Stimulated activated CD4-positive, alpha-beta T cell treated with anti-CD3 and anti-CD28 coated beads, Interleukin-15, amount 100 ng/mL, for 24 hours (primary cell): ENCODE measurements at places on chromosomes 12 and 14.

DNA sequence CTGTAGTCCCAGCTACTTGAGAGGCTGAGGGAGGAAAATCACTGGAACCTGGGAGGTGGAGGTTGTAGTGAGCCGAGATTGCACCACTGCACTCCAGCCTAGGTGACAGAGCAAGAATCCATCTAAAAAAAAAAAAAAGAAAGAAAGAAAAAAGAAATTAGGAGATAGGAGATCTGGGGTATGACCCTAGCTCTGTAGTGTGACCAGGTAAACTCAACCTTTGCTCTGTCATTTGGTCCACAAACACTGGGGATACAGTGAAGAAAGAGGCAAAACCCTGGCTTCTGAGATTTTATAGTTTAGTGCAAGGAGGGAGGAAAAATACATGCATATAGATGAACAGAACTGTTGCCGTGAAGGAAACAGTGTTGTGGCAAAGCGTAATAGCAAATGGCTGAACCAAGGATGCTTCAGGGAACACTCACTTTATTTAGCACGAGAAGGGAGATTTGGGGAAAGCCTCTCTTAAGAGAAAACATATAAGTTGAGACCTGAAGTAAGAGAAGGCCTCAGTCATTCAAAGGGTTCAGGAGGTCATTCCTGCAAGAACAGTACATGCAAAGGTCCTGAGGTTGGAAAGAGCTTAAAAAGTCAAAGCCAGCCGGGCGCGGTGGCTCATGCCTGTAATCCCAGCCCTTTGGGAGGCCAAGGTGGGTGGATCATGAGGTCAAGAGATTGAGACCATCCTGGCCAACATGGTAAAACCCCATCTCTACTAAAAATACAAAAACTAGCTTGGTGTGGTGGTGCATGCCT lies 29.6 kb upstream of the ATXN2 start:
- DNase-seq = no peak

GRCh38 chr12:71045781-71046180 lies 112.0 kb downstream of the TSPAN8 start:
- no peak for DNase-seq

DNA sequence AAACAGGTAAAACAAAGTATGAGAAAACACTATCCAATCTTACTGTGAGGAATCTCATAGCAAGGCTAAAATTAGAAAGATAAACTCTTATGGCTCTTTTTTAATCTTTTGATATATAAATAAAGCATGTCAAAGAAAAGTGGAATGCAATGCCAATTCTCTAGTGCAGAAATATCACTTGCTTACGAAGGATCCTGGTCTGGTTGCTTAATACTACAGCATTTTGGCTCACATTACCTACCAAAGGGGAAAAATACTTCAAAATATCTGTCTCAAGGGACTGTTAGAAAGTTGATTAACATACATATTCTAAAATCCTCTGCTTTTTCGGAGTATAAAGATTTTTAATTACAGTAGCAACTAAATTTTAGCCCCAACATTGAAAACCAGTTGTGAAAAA lies 21.4 kb downstream of the AREL1 start:
- DNase-seq = no peak

DNA sequence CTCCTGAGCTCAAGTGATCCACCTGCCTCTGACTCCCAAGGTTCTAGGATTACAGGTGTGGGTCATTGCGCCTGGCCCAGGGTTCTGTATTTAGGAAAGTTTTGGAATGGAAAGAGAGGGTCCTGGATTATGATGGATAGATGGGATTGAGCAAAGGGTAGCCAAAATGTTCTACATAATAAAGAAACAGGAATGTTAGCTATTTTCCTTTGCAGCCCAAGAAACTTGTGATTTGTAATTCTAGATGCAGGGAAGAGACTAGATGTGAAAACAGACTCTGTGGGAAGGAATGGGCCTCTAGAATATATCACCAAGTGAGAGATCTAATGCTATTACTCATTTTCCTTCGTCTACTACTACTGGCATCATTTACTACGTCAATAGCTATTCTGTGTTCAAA lies 29.6 kb upstream of the HELB start:
- no peak for DNase-seq

DNA sequence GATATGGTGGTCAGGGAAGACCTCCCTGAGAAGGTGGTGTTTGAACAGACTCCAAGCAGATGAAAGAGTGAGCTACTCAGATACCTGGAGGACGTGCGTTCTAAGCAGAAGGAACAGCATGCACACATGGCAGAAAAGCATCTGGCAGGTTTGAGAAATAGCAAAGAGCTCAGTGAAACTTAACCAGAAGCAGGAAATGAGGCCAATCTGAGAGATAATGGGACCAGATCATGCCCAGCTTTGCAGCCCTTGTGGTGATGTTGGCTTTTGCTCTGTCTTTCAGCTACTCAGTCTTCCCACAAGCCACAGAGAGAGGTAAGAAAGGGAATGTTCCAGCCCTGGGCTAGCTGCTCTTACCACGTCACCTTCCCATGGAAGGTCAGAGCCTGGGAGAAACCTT lies 176.3 kb upstream of the GSC start:
- no peak for DNase-seq

- DNase-seq = no peak
Measured at GRCh38 chr12:74641694-74642093, 104.1 kb downstream of the ATXN7L3B start.

DNA sequence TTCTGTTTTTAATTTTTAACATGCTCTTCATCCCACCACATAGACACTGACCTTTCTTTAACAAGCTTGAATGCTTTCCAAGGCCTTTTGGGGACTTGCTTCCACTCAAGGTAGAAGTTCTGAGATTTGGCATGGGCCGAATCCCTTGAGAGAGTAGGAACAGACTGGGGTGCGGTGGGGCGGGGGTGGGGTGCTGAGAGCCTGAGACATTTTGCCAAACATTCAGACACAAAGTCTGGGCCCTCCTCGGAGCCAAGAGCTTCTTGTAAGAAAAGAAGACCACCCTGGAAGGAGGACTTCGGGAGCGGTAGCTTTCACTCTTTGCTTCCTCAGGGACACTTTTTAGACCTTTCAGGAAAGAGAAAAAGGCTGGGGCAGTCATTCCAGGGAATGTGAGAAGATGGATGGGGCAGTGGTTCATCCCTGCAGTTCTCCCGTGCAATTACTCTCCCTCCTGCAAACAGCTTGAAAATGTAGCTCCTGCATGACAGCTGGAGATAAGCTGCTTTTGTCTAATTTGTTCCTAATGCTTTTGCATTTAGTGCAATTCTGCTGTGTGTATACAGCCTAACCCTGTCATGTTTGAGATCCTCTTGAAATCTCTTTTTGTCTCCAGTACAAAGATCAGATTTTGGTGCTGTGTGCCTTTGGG lies 16.3 kb upstream of the MYO1H start:
- DNase-seq = no peak
